ENCODE measurements at places on chromosomes 1 and 21. TPM values are rescaled to one million over a fixed set of nuclear protein-coding genes. Genes with fewer than 3 reads are reported as not detected.

DNA sequence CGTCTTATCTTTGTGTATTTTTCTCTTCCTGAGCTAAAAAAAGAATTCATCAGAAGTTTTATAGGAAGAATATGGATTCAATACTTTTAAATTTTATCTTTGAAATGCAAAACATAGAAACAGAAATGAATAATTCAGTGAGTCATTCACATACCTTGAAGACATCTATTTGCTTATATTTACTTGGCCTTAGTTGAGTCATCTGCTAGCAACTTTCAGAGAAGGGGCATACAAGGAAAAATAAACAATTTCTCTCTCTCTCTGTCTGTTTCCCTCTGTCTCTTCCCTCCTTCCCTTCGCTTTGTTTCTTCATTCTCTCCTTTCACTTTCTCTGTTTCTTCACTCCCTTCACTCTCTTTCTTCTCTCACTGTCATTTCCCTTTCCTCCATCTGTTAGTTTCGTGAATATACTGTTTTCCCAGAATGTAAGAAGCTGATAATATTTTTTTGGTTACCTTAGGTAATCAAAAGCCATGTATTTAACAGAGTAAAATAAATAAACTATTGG is 477.2 kb downstream of the BRINP3 start:
- H3K4me3 ChIP-seq = no peak overlapping the region
- no peaks in the 10 kb centered on the region for H3K36me3 ChIP-seq
- no peaks in the 10 kb centered on the region for H3K27me3 ChIP-seq
- no peak overlapping the region for H3K27ac ChIP-seq

DNA sequence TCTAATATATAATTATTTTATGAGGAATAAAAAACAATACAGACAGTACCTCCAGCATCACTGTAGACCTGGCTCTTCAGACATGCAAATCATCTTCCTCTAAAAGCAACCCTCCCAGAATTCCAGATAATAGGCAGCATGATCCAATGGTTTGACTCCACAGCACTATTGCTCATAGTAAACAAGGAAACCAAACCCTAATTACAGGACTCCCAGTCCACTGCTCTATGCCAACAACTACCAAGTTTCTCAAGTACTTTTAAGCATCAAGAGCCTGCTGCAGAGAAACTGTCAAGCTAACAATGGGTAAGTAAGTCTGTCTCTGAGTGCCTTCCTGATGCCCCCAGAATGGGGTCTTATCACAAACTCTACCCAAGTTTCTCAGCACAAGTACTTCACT is 57.2 kb downstream of the EYA3 start:
- peaks cover under 1% of the 10 kb centered on the region for H3K36me3 ChIP-seq
- no peak overlapping the region for H3K27ac ChIP-seq
- H3K4me1 ChIP-seq = peaks cover 2% of the 10 kb centered on the region
- no peak overlapping the region for H3K4me3 ChIP-seq

DNA sequence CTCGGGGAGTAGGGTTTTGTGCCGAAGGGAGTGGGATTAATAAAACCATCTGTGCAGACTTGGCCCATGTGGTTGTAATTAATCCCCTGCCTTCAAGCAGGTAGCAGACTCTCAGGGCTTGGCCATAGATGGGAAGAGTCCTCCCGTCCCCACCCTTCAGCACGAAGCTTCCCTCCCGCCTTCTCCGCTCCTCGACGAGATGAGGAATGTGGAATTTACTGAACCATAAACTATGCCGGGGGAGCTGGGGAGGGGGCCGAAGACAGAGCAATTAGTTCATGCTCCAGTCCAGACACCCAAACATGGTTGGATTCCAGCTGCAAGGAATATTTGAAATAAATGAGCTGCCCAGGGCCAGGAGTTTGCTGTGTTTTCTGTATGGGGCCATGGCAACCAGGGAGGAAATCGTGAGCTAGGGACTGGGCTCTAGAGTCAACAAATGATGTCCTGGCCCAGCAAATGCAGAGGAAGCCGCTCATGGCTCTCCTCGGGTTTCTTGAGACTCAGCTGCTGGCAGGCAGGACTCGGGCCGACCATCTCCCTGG is 78.8 kb downstream of the SPSB1 start:
- H3K27me3 ChIP-seq = peaks cover 6% of the 10 kb centered on the region
- peaks cover 4% of the 10 kb centered on the region for H3K36me3 ChIP-seq
- DNase-seq = peak; percentile 97
- H3K4me1 ChIP-seq = peaks cover 36% of the 10 kb centered on the region
- peak overlapping the region; percentile 79 for H3K27ac ChIP-seq
- no peak overlapping the region for H3K4me3 ChIP-seq

GRCh38 chr1:10146391-10146790 is 64.0 kb upstream of the KIF1B start:
- no peak overlapping the region for H3K27ac ChIP-seq
- no peak overlapping the region for H3K4me3 ChIP-seq
- H3K36me3 ChIP-seq = peaks cover 29% of the 10 kb centered on the region
- H3K27me3 ChIP-seq = no peaks in the 10 kb centered on the region
- H3K4me1 ChIP-seq = no peaks in the 10 kb centered on the region
- DNase-seq = no peak

DNA sequence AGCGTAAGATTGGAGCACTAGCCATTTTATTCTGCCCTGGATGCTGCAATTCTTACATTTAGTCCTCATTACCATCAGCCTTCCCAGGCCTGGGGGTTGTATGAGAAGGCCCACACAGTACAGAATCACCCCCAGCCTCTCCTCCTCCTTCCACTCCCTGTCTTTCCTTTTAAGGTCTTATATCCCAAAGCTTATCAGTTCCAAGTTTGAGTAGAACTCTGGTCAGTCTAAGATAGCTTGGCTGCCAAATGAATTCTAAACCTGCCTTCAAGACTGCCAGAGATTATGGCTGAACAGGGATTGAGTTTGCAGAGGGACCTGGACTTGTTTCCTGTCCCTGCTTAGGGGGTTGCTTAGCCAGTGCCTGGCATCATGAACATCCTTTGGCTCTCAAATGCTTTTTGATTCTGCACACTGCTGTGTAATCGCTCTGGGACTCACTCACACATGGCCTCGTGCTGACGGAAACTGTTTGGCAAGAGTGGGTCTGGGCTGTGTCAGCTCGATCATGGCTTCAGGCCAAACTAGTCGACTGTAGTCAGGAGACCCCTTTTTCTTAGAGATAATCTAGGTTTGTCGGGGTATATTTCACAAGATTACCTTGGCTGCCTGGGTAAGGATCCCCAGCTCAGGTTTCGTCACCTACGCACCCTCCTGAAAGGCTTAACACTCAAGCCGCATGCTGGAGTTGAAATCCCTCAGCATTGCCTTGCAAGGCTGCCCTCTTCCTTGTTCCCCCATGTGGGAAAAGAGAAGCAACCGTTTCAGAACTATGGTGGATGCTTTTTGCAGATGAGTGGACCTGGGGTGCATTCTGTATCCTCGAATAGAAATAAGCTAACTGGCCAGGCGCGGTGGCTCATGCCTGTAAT is 252.6 kb downstream of the NFIA start:
- no peaks in the 10 kb centered on the region for H3K27me3 ChIP-seq
- no peak overlapping the region for H3K27ac ChIP-seq
- DNase-seq = peak; percentile 77

- H3K27ac ChIP-seq = peak overlapping the region; percentile 69
- no peaks in the 10 kb centered on the region for H3K36me3 ChIP-seq
- H3K4me3 ChIP-seq = no peak overlapping the region
- H3K4me1 ChIP-seq = peaks cover 8% of the 10 kb centered on the region
- H3K27me3 ChIP-seq = no peaks in the 10 kb centered on the region
- peak; percentile 71 for DNase-seq
Observed at GRCh38 chr1:199272139-199272544, 633.3 kb downstream of the PTPRC start.

Gene RPAP2
- 15.6 TPM for polyA plus RNA-seq

Data from muscle of leg (tissue), 16 donors.